ENCODE measurements at places on chromosomes 11 and 22.

DNA sequence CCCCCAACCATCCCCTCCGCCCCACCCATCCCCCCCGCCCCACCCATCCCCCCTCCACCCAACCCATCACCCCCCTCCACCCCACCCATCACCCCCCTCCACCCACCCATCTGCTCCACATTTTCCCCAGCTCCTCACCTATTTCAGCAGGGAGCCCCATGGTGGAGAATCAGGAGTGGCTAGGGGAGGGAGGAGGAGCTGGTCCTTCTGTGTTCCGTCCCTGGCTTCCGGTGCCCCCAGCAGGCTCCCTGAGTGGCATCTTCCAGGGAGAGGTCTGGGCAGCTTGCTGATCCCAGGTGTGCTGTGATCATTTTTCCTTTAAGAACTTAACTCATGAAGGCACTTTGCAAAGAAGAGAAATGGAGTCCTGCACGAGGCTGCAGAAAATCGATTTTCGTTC, 365.8 kb downstream of the TBC1D22A start:
- no peak for DNase-seq

GRCh38 chr11:82176365-82176764, 557.3 kb downstream of the FAM181B start:
- DNase-seq = no peak

GRCh38 chr11:57972013-57972367, 51.7 kb upstream of the OR9Q1 start:
- no peak for DNase-seq

DNA sequence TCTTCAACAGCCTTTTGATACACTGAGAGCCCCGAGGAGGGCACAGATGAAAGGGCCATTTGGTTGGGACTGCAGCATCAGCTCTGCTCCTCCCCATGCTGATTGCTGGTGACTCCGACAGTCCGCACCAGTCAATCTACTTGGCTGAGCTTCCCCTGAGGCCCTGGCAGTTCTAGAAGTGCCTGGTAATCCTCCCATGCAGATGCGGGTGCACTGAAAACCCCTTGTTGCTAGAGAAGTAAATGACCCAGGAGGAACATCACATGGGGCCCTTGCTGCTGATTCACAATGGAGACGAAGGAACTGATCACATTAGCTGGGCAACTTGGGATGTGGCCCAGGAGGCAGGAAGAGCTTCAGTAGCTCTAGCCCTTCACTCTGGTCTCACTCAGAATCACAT, 35.2 kb upstream of the RIC3 start:
- DNase-seq = no peak

GRCh38 chr11:25537393-25537792, 794.5 kb upstream of the ANO3 start:
- no peak for DNase-seq

DNA sequence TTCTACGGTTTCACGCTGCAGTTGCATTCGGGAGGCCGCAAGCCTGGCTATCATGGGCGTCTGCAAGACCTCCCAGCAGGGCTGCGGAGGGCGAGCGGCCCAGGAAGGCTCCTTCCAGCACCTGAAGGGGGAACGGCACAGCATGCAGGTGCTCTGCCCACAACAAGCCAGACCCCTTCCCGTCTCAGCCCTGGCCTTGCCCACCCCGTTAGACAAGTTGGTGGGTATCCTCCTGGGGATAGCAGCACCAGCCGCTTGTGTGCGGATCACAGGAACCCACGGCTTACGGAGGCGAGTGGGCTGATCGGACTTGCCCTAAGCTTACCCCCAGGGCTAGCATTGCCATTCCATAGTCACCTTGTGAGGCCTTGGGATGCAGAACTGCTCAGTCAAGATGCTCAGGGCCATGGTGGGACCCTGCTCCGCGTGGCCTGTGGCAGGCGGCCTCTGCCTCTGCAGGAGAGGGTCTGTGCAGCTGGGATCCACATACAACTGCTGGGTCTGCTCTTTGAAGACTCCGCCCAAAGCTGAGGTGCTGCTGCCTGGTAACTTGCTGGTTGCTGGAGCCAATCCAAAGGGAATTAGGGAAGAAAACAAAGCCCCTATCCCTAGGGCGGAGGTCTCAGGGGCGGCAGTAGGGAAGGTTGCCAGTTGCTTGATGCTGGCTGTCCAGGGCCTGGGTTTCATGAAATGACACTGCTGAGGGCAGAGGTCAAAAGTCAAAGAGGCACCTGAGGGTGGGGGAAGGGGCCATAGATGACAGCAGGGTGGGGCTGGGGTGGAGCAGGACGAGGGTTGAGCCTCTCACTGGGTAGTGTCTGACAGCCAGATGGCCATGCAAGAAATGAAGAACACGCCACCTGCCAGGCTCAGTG, 1.4 kb upstream of the OSBPL5 start:
- no peak for DNase-seq

DNA sequence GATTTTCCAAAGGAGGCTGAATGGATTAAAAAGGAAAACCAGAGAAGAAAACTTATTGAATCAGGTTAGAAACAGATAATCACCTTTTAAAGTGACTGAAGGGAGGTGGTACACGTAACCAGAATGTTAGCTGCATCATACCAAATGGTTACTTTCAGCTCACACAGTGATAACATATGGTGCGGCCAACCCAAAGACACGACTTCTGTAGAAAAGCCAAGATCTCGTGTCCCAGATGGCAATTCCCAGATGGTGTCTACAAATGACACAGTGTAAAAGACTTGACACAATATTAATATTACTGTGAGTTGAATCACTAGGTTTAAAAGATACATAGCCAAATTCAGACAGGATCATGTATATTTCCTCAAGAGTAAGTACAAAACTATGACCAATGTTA, 5.2 kb downstream of the PPP2R1B start:
- no peak for DNase-seq

GRCh38 chr11:116145187-116145865, 627.5 kb downstream of the BUD13 start:
- no peak for DNase-seq

GRCh38 chr11:20027556-20028013, 132.7 kb downstream of the DBX1 start:
- no peak for DNase-seq

GRCh38 chr22:18994056-18994455, 58.0 kb upstream of the PRODH start:
- no peak for DNase-seq

- no peak for DNase-seq
Measured at GRCh38 chr11:68044898-68045351, 6.1 kb downstream of the TCIRG1 start.

DNA sequence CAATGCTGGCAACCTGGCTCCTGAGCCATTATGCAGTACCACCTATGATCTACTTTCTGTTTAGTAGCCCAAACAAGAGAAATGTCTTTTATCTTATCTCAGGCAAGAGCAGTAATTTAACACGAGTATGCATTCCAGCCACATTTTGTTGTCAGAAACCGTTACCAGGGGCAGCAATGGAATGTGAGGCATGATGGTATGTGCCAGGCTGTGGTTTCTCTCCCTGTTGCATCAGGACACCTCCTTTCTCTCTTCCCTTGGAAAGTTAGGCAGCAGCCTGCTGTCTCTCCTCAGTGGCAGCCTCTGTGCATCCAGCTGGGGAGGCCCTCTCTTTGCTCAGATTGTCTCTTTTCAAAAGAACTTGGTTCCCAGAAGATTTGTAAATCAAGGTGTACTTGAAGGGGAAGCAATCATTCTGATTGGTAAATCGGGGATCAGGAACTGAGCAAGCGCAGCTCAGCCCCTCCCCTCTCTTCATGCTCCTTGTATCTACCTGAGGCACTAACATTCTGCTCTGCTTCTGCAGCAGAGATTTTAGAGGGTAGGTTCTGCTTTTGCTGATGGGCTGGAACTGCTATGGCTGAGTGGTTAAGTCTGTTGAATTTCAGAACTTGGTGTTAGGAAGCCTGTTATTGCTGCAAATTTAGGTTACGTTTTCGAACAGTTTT, 229.2 kb downstream of the ADAMTS15 start:
- no peak for DNase-seq

DNA sequence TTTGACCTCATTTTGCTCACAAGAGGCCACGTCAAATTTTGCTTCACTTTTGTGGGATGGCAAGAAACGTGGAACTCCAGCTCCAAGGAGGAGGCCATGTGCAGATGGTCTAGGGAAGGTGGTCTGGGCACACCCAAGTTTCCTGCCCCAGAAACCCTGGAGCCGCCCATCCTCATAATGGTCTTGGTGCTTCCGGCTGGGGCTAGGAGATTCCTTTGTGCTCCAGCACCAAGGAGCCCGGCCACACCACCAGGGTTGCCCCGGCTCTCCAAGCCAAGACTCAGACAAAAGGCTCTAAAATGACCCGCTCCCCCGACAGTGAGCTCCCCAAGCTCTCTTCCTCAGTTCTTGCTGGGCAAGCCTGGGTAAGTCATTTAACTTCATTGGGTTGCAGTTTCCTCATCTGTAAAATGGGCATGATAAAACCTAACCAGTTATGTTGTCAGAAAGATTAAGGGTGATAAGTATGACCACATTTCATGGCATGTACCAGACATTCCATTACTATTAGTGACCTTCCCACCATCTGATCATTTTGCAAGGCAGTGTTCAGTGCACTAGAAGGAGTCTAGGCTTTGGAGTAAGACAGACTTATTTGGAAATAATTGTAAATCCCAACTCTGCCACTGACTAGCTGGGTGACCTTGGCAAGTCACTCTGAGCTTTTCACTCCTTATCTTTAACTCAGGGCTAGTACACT, 23.3 kb downstream of the DKK3 start:
- DNase-seq = no peak

DNA sequence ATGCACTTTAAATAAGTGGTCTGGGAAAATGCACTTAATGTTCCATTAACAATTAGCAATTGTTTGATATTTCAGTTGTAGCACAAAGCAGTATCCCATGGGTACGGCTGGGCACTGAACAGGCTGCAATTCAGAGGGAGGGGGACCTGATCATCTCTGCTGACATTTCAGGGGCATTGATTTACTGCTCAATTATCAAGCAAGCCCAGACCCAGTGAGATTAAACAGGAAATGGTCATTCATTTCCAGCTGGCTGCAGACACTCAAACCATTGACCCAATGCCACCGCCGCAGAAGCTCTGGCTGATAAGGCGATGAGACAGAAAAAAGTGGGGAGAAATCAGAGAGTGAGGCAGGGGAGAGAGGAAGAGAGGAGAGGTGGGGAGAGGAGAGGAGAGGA, 1.2 kb downstream of the GPR83 start:
- DNase-seq = no peak

DNA sequence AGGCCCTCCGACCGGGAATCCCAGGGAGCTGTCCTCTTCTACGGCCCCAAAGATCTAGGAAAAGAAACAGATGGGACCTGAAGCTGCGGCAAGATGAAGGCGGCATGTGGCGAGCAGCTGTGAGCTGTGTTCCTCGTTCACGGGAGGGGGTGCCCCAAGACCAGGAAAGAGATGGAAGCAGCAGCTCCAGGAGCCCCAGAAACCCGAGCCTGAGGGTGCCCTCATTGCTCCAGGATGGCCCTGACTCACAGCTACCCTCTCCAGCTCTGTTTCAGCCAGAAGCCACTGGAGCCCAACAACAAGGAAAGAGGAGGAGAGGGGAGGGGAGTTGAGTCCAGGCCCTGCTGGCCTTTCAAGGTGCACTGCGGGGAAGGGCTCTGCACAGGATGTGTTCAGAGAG, 23.7 kb upstream of the NAP1L4 start:
- DNase-seq = no peak

- DNase-seq = no peak
Measured at GRCh38 chr11:3732671-3733436, 61.7 kb upstream of the CHRNA10 start.

- DNase-seq = no peak
Measured at GRCh38 chr11:21646351-21646750, 546.5 kb upstream of the ANO5 start.

GRCh38 chr11:46321757-46322156, 25.5 kb upstream of the DGKZ start:
- DNase-seq = no peak

- no peak for DNase-seq
Measured at GRCh38 chr22:40392618-40393017, 22.2 kb downstream of the SGSM3 start.

DNA sequence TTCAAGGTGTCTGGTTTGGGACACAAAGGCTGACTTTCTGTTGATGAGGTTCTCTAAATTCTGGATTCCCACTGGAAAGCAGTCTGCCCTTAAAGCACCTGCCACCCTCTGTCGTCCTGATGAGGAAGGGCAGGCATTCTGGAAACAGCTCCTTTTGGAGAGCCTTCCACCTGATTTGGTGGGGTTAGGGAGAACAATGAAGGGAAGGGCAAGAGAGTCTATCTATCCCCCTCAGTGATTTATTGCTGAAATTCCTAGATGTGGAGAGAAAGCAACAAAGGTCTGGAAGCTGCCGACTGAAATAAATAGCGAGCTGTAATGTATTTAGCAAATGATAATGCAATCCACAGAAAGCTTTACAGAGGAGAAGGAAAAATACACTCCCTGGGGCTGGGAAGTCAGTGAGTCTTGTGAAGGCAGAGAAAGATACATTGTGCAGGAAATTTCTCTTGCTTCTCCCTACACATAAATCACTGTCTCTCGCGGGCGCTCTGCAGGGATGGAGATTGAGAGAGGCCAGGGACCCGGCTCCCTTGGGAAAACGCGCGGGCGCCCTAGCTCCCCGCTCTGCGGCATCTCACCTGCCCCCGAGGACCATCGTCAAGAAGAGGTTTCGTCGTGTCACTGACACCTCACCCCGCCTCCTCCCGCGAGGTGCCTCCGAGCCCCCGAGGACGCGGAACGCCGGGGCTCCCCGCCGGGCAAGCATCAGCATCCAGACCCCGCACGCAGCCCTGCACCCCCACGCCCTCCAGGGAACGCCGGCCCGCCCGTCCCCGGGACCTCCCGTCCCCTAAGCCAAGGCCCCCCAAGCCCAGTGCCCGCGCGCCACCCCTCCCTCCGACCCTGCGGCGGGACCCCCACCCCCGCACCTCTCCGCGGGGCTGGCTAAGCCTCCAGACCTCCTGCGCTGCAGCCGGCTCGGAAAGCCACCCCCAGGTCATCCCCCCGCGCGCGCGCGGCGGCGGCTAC, 673 bp downstream of the CDON start:
- DNase-seq = no peak

- DNase-seq = no peak
Measured at GRCh38 chr11:7032692-7033091, 12.4 kb downstream of the NLRP14 start.

DNA sequence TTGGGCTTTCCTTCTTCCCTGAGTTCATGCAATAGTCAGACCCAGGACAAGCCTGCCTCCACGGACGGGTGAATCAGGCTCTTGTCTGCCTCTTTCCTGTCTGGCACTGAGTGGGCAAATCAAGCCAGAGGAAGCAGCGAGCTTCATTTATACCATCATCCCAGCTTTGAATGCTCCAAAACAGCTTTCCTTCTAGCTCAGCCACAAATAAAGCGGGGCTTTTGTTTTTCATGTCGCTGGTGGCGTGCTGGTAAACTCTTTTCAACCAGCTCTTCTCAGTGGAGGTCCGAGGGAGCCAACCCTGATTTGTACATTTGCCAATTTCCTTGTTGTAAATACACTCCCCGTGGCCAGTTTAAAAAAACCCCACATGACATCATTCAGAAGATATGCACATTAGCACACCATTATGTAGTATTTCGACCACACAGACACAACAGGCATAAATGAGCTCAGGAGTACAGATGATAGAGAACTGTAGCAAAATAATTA, 8.6 kb downstream of the C11orf91 start:
- no peak for DNase-seq

GRCh38 chr22:37732699-37733607, 36.1 kb downstream of the TRIOBP start:
- DNase-seq = no peak

Data from stimulated activated CD4-positive, alpha-beta T cell treated with anti-CD3 and anti-CD28 coated beads, Interleukin-12 subunit alpha, Interleukin-12 subunit beta, amount 100 ng/mL, for 24 hours (primary cell).